ENCODE measurements at places on chromosomes 7 and 10.

- DNase-seq, result no peak
These were observed 54.4 kb downstream of the ZNF503 start for GRCh38 chr10:75347186-75347585.

GRCh38 chr7:7966141-7966734 is 2.4 kb upstream of the GLCCI1 start:
- DNase-seq, result no peak

DNA sequence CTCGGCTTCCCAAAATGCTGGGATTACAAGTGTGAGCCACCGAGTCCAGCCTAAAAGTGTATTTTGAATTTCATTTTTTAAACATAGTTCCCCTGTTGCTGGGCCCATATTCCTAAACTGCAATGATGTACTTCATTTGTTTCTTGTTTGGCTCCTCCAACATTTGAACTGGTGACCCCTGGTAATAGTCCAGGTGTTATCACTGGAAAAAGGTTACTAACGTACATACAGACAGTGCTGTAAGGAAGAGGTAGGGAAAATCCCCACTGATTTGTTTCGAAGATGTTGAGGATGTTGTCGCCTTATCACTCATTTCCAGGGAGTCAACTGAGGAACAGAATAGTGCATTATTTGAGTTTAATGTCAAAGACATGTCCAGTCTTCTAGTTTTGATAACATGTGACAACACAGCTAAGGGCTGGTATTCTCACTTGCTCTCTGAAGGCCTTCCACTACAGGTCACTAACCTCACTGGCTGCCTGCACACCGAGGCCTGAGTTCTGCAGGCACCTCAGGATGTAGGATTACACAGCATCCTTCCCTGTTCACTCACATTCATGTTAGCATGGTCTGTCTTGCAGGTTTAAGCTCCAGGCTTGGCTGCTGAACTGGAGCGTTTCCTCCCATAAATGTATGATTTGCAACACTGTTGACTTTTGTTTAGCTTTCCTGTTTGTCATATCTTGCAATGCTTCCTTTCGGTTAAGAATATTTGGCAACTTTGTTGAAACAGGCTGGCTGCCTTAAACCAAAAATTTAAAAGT is 362.8 kb downstream of the INHBA start:
- no peak for DNase-seq

DNA sequence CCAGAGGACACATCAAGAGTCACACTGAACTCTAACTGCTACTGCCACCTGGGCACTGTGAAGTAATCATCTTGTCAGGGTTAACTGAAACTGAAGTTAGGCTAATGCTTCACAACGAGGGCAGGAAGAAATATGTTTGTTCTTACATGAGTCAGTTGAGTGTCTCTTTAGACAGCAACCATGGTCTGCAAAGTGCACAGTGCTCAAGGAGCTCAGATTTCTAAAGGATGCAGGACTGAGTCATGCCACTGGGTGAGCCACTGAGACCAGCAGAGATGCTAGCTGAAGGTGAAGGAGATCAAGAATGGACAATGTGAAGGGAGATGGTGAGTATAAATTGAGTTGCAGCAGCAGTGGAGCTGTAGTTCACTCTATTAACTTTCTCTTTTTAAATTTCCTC is 76.0 kb upstream of the CTTNBP2 start:
- DNase-seq, result no peak

DNA sequence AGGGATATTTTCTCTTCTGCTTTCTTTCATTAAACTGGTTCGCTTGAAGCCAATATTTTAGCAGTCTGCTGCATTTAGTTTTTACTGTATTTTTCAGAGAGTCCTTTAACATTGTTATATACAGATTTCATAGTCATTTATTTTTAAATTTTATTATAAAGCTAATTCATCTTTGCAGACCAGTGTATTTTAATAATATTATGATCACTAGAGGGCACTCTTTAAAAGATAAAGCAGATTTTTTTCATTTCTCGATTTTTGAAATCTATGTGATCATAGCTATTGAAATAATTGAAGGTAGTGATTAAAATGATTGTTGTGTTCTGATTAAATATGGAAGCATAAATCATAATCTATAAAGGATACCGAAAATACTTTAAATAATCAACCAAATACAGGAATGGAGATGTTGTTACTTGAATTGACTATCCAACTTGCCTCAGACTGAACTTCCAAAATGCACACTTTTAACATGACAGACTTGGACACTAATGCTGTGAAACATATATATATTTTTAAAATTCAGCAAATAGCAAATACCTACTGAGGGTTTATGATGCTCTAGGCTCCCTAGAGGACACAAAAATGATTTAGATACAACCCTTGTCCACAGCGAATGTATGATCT is 35.2 kb downstream of the ST7 start:
- DNase-seq, result no peak

GRCh38 chr10:125692196-125692595 is 9.2 kb upstream of the TEX36 start:
- no peak for DNase-seq

- no peak for DNase-seq
These were observed 259.2 kb downstream of the HDAC9 start for GRCh38 chr7:18754766-18755165.

DNA sequence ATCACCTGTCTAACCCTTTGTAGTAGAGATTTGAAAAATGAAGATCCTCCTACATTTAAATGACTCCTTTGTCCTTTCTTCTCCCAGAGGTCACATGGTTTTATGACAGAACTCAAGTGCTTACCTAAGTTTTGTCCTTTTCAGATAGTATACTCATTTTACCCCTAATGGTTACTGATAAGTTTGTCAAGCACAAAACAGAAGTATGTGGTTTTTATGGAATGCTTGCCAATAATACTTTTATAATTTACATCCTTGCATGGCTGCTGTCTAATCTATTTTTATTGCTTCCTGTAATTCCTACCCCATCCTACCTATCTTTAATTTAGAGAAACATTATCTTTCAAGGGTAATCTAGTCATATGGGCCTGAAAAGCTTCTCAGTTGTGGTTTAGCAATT is 37.5 kb downstream of the HELLS start:
- DNase-seq, result no peak

DNA sequence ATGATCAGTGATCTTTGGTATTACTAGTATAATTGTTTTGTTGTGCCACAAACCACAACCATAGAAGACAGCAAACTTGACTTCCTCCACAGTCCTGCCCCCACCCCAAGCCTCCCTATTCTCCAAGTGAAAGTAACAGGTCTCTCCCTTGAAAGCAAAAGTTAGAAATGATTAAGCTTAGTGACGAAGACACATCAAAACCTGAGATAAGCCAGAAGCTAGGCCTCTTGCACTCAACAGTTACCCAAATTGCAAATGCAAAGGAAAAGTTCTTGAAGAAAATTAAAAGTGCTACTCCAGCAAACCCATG is 7.5 kb downstream of the SAR1A start:
- DNase-seq, result no peak

GRCh38 chr7:54469740-54470139 is 72.4 kb upstream of the VSTM2A start:
- DNase-seq, result no peak

- no peak for DNase-seq
These were observed 9.5 kb upstream of the MUC12 start for GRCh38 chr7:100959894-100960293.

DNA sequence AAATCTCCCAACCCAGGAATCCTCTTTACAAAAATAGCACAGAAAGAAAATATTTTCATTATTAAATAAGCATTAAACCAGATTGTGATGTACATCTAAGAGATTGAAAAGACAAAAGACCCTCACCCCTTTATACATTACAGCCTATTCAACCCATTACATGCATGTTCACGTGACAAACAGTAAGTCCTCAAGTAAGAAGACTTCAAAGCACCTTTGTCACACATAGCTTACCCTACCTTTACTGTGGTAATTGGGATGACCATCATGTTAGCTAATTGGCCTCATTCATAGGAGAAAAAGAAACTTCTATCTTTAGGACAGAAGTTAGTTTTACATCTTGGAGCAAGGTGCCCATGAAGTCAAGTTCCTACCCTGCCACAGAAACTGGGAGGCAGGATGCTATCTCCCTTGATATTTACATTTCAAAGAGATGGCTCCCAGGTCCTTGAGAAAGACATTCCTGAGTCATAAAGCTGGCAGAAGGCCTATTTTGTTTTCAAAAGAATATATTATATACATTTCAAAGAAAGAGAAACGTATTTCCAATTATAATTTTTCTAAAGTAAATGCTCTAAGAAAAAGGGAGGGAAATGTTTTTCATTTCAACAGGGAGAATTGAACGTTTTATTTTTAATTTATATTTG is 48.1 kb downstream of the GNAI1 start:
- DNase-seq, result no peak

- no peak for DNase-seq
These were observed 122.0 kb upstream of the HABP2 start for GRCh38 chr10:113430634-113431397.

- no peak for DNase-seq
These were observed 50.0 kb downstream of the JMJD1C start for GRCh38 chr10:63415640-63416244.

GRCh38 chr10:27804136-27804535 is 58.5 kb upstream of the MKX start:
- no peak for DNase-seq

- DNase-seq, result no peak
These were observed 1043.2 kb upstream of the C7orf33 start for GRCh38 chr7:147547252-147547897.

DNA sequence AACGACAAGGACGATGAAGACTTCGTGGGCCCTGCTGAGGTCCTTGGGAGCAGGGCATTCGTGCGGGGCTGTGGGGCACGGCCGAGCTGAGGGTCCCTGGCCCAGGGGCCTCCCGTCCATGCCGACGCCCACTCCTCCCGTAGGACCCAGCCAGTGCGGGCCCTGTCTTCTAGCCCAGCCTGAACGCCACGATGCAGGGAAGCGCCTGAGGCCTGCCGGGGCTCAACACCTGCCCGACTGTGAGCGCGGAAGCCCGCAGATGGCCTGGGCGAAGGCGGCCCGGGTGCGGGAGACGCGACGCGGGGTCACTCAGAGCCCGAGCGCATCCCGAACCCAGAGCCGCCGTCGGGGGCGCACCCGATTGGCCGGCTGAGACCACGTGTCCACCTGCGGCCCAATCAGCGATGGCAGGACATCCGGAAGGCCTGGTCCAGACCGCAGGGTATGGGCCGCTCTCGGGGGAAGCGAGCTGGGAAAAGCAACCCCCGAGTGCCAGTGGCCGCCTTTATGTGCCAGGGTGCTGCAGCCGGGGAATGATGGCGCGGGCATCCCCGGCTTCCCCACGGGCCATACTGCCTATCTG is 151.0 kb downstream of the NRF1 start:
- no peak for DNase-seq

GRCh38 chr7:66964411-66964810 is 31.0 kb downstream of the SBDS start:
- DNase-seq, result no peak

GRCh38 chr7:69114374-69114773 is 483.9 kb upstream of the AUTS2 start:
- DNase-seq, result no peak

DNA sequence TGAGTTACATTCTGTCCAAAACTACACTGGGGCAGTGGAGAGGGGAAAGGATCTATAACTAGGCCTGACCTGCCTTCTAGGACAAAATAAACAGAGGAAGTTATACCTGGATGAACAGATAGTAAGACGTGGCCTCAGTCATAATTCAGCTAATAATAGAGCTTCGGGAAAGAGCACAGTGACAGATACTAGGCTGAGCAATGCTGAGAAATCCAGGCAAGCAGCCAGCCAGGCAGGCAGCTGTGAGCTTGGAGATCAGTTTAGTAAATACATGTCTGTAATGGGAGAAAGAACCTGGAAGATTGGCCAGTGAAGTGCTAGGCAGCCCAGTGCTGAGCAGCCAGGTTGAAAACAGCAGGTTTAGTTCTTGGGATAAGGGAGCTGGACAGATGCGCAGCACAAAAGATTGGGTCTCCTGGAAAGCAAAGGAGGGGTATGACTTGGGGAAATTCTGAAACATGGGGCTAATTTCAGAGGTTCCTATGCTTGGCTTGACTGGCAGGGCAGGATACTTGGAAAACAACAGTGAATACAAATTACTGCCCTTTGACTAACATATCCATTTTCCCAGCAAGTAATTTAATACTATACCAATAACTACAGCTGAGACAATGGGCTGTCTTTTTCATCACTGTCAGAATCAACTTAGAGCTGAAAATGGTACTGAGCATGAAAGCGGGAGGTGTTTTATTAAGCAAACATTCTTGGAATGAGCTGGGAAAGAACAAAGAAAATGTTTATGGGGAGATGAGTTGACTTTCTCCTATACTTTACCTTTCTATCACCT is 140.8 kb downstream of the DGKB start:
- DNase-seq, result no peak

GRCh38 chr10:86661161-86662025 is 6.9 kb upstream of the LDB3 start:
- DNase-seq, result no peak

- DNase-seq, result no peak
These were observed 92.3 kb upstream of the ZNF438 start for GRCh38 chr10:31123946-31124345.

- DNase-seq, result no peak
These were observed 280.5 kb upstream of the SP8 start for GRCh38 chr7:21067216-21067615.

GRCh38 chr7:142891490-142892082 is 6.0 kb upstream of the TRPV6 start:
- DNase-seq, result no peak

- DNase-seq, result no peak
These were observed 245.1 kb upstream of the AOAH start for GRCh38 chr7:36969376-36969775.
